Activated effector memory CD4-positive, alpha-beta T cell treated with Interleukin-2 at 50 U/mL for 16 hours (primary cell): ENCODE measurements at places on chromosomes 2 and 18.
A peak's percentile ranks its signal among the peaks of the same experiment; 100 is the strongest.

- no peak for DNase-seq
Measured at GRCh38 chr18:59358414-59358711, 702 bp downstream of the LMAN1 start.

DNA sequence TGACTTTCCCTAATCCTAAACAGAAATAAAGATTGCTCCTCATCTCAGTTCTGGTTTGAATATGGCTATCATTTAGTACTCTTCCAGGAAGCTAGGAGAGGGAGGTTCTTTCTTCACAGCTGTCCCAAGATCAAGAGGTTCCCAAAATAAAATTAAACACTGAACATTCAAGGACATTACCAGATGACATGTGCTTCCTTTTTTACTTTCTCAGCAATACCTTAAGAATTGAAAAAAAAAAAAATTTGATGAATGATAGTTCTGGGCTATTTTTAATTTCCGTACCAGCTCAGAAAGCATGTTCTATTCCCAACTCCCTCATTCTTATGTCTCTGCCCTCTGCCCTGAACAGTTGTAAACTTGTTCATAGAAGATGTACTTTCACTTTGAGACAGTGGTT, 61.7 kb upstream of the MYL1 start:
- DNase-seq = no peak

DNA sequence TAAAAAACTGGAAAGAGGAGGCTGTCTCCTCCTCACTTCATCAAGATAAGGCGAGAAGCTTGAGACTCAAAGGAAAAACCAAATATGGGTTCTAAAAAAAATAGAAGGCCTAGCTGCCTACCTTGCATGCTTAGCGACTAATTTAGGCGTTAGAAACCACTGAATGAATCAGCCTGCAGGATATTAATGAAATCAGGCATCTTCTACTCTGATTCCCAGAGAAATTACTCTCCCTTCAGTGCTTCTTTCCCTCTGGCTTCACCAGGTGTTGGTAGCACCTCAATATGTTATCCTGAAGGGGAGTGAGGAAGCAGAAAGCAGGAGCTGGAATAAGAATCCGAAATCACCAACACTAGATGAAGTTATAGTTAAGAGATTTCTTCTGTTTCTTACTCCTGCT, 749.8 kb upstream of the NRXN1 start:
- no peak for DNase-seq

GRCh38 chr2:189281201-189281600, 101.6 kb upstream of the COL5A2 start:
- no peak for DNase-seq

- no peak for DNase-seq
Measured at GRCh38 chr18:46759890-46760289, 3.0 kb upstream of the ST8SIA5 start.

GRCh38 chr2:172350839-172351479, 76.4 kb upstream of the ITGA6 start:
- no peak for DNase-seq

DNA sequence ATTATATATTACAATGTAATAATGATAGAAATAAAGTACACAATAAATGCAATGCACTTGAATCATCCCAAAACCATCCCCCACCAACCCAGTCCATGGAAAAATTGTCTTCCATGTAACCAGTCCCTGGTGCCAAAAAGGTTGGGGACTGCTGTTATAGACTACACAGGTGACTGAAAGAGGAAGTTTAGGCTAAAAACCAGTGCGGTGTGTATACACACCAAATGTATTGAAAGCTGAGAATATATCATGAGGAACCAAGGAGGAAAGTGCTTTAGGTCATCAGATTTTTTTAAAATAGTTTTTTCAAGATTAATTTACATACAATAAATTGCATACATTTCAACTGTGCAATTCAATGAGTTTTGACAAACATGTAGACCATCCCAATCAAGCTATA, 20.5 kb upstream of the C1D start:
- DNase-seq = no peak

GRCh38 chr18:52337276-52337675, 2.7 kb upstream of the DCC start:
- no peak for DNase-seq

- DNase-seq = no peak
Measured at GRCh38 chr2:152350155-152350679, 15.2 kb downstream of the FMNL2 start.

GRCh38 chr2:172556284-172557033, 569 bp downstream of the PDK1 start:
- peak; percentile 51 for DNase-seq

- no peak for DNase-seq
Measured at GRCh38 chr2:98710734-98711133, 20.2 kb downstream of the MGAT4A start.

DNA sequence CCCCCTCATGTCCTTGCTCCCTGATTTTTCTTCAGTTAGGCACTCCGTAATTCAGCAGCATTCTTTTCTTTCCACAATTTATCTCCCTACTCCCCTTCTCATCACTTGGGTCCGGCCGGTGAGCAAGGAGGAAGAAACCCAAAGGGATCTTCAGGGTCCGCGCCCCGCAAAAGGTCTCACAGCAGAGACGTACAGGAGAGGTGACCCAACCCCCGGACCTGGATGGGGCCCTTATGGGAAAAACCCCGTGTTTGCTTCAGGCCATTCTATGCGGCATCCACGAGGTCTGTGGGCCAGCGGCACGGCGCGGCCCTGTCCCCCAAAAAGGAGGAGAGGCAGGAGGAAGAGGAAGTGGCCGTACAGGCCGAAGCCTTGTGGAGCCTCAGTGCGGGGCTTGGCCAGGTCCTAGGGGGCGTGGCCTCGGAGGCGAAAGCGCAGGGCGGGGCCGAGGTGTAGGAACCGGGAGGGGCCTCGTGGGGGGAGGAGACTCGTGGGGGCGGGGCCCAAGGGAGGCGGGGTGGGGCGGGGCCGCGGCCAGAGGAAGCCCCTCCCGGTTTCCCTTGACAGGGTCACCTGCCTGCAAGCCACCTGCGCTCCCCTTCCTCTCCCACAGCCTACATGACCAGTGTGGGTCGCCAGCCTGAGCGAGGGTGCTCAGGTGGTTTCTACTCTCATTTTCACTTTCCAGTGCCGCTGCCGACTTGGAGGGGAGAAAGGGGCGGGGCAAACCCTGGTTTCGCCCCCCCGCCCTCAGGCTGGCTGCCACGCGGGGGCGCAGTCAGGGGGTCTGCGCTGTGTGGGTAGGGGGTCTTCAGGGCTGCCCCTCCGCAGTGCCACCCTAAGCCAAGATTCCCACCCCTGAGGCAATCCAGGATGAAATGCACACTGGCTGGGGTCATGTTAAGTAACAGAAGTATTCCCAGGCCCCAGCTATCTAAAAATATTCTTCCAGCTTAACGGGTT, 156.4 kb upstream of the XPO1 start:
- DNase-seq = peak; percentile 72

DNA sequence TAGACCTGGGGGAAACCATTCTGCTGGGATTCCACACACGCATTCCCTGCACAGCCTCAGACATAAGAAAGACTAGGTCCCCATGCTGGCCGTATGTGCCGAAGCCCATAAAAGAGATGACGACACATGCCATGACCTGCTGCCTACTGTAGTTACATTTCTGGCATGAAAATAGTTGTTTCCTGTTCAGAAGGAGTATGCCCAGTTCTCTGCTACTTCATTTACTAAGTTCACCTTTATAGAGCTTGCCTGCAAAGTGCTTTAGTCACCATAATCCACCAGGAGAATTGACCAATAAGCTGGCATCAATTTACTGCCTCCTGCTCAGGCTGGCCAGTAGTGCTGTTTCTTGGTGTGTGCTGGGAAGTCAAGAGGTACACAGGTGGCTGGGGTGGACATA, 150.2 kb upstream of the ALPP start:
- DNase-seq = no peak

DNA sequence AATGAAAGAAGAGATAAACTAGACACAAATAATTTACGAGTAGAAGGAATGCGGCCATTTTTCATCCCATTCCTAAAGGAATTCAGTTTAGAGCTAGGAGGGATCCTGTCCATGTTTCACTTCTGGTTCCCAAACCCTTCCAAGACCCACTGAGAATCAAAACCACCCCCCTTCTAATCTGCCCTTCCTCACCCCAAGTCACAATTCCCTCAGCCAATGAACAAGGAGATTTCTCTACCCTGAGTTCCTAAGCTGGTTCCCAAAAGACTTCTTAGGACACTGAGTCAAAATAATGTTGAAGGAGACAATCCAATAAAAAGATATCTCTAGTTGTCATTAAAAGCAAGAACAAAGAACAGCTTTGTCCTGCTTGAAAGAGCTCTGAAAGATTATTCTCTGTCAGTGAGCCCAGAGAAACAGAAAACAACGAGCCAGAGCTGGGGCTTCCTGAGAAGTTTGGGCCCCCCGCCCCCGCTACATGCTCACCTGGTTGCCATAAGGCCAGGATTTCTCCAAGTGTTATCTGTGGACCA, 45.7 kb downstream of the STK39 start:
- no peak for DNase-seq

DNA sequence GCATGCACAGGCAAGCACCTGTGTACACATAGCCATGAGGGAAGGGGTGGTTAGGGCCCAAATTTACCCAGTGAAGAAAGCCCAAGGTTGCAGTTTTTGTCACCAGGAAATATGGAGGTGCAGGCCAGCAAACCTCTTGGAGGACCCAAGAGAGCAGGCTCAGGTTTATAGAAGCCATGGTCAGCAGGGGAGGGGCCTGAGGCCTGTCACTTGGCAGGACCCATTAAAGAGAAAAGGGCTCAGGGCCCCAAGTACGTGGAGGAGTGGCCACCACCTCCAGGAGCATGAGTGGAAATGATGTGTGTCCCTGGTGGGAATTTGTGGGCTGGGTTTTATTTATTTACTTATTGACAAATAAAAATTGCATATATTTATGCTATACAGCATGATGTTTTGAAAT, 192.9 kb downstream of the HAUS1 start:
- no peak for DNase-seq

DNA sequence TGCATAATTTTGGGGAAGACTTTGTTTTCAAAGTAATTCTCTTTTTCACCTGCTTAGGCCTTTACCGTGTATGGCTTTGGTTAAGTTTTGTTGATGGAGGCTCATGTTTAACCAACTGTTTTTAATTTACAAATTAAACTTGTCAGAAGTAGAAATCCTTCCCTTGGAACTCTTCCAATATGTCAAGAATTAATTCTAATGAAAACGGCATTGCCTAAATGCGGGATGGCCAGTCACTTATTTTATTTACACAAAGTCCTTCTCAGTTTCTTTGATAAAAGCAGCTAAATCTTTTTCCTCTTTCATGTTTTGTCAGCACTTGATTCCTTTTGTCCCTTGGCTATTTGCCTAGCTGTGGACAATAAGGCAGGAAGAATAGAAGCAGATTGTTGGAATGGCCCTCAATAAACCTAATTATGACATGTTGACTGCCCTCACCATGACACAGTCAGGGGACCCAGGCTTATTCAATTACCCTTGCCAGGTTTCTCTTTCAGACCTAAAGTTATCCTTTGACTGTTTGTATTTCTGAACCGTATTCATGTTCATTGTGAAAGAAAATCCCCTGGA, 26.3 kb downstream of the PAX3 start:
- DNase-seq = no peak

DNA sequence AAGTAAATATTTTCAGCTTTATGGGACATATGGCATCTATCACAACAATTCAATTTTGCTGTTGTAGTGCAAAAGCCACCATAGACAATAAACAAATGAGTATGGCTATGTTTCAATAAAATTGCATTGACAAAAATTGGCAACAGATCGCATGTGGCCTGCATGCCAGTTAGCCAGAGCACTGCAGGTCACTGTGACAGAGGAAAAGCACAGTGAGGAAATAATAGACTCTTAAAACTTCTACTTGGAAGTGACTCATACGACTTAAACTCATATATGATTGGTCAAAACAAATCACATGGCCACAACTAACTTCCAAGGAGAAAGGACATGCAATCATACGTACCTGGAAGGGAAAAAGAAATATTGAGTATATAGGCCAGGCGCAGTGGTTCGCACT, 44.4 kb downstream of the EXOC6B start:
- DNase-seq = no peak

GRCh38 chr2:139160836-139161235, 380.6 kb upstream of the NXPH2 start:
- no peak for DNase-seq

- DNase-seq = no peak
Measured at GRCh38 chr2:58067001-58067400, 20.4 kb downstream of the VRK2 start.

GRCh38 chr18:72201032-72201431, 343.1 kb downstream of the CBLN2 start:
- no peak for DNase-seq

DNA sequence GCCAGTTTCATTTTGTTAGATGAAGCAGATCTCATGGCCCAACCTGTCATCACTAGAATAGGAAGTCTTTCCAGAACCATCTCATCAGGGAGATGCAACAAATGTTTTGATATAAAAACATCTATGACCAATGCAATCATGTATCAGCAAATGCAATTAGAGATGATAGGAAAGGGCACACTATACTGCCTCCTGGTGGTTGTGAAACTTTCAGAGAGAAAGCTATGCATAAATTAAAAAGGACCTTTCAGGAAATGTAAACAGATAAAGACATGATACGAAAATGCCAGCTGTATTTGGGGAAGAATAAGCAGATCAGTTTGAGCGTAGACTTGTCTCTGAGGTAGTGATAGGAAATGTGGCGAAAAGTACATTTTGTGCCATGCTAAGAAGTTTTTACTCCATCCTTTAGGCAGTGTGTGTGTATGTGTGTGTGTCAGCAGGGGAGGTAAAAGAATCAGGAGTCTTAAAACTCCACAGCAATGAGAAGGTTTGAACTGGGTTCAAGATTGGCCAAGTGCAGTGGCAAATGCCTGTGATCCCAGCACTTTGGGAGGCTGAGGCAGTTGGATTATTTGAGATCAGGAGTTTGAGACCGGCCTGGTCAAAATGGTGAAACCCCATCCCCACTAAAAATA, 479.3 kb downstream of the CPS1 start:
- no peak for DNase-seq

DNA sequence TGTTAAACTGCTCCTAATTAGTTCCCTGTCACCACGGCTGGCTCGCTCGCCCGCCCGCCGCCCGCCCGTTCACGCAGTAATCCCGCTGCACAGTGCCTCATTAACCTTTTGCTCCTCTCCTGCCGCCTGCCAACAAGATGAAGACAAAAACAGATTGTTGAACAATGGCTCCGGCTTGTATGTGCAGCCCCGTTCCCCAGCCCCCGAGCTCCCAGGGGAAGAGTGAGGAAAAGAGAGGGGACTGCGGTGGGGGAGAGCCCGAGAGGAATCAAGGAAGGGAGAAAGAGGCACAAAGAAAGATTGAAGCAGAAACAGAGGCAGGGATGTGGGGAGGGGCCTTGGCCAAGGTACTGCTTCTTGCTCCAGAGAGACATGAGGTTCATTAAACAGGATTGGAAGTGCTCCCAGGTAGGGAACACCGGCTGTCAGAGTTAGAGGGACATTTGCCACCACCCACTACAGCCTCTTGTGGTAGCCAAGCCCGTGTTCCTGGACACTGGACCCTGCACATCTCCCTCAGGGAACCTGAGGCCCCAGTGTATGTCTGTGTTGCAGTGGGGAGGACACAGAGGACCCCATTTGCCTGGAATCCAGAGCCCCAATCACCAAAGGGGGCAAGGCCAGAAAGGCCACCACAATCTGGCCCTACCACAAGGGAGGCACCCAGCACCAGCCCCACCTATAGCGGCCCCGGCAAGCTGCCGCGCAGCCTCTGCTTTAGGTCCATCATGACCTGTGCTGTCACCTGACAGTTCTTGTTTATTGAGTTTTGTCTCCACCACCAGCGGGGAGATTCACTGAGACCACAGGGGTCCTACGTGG, 38.1 kb downstream of the EMX1 start:
- DNase-seq = no peak
